NCI-H2029 (cell line): ENCODE measurements at places on chromosomes 5 and 9.

GRCh38 chr9:117187498-117187897, 227.4 kb downstream of the ASTN2 start:
- no peak for DNase-seq

DNA sequence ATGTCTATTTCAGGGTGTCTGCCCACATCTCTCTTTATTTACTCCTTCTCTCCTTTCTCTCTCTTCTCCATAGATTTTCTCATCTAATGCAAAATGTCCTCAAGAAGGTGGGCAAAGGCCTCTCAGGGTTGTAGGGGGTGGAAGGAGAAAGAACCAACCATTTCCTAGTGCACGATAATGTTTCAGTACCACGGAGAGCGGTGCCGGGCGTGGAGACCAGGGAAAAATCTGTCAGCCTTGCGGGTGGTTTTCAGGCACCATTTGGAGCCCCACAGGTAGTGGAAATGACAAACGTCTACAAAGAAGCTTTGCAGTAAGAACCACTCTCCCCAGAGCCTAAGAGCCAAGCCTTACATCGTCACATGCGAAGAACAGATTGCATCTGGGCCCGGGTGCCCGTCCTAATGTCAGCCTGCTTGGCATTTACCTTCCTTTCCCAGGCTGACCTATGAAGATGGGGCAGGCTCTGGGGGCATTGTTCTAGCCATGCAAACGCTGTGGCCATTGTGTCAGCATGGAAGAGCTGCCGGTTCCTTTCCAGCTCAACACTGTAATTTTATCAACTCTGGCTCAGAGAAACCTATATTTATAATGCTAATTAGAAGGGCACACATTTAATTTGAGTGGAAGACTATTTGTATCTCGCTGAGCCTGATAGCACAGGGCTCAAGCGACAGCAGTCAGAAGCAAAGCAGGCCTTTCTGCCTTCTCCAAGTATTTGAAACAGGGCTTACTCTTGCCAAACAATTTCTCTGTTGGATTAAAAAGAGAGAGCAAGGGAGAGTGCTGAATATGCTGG, 430.1 kb upstream of the WWC1 start:
- DNase-seq = no peak

GRCh38 chr5:73922224-73922623, 296.2 kb downstream of the ARHGEF28 start:
- DNase-seq = no peak

- peak; percentile 4 for DNase-seq
Measured at GRCh38 chr9:34710023-34710422, at the start of gene CCL21. CCL21 (minus strand) TSS chr9:34710136; CDS start chr9:34710066, 70 bp downstream.

DNA sequence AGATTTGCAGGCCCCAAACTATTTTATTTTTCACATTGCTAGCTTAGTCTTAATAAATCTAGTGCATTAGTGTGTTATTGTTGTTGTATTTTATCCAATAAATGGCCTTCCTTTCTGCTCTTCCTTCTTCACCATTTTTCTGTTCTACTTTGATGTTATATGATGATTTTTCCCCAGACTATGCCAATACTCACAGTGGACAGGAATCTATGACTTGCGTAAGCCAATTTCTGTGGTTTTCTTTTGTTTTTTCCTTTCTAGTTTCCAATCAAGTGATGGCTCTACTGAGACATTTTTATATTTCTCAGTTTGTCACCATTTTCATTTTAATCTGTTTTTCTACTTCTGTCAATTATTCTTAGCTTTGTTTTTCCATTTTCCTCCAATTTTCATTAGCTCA, 106.8 kb upstream of the FBXL7 start:
- no peak for DNase-seq
